ENCODE measurements at places on chromosomes 3 and 15.
A peak's percentile ranks its signal among the peaks of the same experiment; 100 is the strongest.

DNA sequence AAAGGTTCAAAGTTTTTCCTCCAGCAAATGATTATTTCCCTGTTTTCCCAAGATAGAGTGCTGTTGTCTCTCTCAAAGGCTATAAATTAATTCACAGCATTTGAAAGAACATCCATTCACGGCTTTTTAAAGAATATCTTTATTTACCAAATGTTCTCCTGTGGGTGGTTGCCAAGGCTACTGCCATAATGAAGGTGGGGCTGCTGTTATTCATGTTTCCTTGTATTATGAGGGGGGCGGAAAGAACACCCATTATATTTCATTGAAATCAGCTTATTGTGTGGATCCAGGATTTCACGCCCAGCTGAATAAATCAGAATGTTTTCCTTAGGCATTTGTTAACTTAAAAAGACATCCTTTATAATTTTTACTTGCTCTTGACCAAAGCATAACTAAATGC, 10.1 kb downstream of the SRP14 start:
- no peak for DNase-seq

DNA sequence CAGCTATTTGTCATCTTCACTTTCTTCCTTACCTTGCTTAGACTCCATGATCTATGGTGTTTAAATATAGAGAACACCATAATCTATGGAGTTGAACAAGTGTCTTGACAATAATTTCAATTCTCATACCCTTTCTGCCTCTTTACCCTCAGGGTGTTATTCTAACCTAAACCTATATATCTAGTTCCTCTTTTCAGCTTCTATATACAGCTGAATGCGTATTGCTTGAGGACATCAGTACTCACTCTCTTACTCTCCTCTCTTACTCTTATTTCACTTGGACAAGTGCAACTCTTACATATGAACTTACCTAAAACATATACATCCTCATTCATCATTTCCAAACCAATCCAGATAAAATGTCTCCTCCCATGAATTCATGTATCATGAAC, 187.1 kb downstream of the RAP2B start:
- DNase-seq = no peak

- DNase-seq = no peak
These were observed 338.5 kb downstream of the TUSC7 start for GRCh38 chr3:117047951-117048705.

GRCh38 chr3:81716870-81717509, 44.5 kb downstream of the GBE1 start:
- peak; percentile 28 for DNase-seq

- no peak for DNase-seq
These were observed 290.0 kb upstream of the CFAP20DC start for GRCh38 chr3:59339818-59340217.

GRCh38 chr15:75834021-75834420, 9.2 kb upstream of the UBE2Q2 start:
- no peak for DNase-seq

DNA sequence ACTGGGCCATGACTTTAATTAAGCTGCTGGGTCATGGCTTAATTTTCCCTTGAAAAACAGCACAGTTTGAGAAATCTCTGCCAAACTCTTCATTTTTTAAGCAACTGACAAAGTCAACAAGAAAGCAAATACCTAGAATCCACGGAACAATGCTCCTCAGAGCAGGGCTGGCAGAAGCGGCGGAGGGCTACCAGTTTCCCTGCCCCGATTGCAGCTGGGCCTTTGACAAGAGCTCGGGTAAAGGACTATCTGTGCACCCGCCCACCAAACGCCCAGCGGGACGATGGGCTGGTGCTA, 1.2 kb downstream of the GOLIM4 start:
- DNase-seq = no peak

- DNase-seq = no peak
These were observed 25.3 kb upstream of the IL20RB start for GRCh38 chr3:136932523-136932922.

GRCh38 chr3:5699313-5699712, 511.8 kb downstream of the EDEM1 start:
- DNase-seq = no peak

- DNase-seq = no peak
These were observed 984 bp upstream of the RPP25 start for GRCh38 chr15:74957476-74958035.

- no peak for DNase-seq
These were observed 67.7 kb downstream of the IFT80 start for GRCh38 chr3:160331127-160331937.

DNA sequence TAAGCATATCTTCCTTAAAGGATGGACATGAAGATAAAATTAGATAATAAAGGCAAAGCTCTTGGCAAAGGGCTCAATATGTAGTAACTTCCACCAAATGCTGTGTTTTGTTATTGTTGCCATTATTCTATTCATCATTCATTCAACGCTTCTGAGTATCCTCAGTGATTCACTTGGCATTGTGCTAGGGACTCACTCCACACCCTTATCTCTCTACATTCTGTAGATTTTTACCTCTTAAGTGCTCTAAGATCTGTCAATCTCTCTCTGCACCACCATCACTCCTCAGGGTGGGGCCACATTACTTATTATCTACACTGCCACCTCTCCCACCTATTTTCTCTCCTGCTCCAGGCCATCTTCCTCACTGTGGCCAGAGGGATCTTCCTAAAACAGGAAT, 51.2 kb downstream of the SH3GL3 start:
- DNase-seq = no peak

- DNase-seq = no peak
These were observed 4.6 kb downstream of the MAN2C1 start for GRCh38 chr15:75363786-75364185.

- DNase-seq = no peak
These were observed 42.3 kb downstream of the RAB27A start for GRCh38 chr15:55247311-55247710.

DNA sequence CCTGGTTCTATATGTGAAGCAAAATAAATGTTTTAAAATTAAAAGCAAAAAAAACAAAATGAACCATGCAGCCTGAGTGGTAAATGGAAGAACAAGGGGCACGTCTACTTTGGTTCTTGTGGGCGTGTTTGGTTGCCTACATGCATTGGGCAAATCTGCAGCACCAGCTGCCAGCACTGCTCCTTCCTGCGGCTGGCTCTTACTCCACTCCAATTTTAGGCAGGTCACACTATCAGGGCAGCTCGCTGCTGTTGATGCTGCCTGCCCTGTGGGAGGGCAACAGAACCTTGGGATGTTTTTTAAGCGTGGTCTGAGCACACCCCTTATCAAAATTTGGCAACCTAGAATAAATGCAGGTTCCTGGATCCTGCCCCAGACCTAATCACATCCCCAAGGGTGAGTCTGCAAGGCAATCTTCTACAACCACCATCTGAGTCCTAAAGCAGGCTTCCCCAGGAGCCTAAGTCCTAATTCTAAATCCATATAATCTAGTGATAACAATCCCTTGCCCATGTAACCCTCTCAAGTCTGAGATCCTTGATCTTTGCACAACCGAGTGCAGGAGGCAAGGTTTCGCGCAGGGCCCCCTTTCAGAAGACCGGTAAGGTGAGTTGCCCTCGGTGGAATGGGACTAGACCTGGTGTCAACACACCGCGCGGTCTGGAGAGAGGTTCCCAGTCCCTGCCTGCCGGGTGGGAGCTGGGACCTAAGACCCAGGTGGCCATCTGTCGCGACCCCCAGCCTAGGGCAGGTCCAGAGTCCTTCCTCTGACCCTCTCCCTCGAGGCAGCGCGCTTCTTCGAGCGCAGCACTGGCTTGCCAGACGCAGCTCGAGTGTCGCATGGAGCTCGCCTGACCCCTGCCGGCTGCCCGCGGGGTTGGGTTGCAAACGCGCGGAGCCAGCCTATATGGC, 15.9 kb downstream of the IVD start:
- peak; percentile 74 for DNase-seq

DNA sequence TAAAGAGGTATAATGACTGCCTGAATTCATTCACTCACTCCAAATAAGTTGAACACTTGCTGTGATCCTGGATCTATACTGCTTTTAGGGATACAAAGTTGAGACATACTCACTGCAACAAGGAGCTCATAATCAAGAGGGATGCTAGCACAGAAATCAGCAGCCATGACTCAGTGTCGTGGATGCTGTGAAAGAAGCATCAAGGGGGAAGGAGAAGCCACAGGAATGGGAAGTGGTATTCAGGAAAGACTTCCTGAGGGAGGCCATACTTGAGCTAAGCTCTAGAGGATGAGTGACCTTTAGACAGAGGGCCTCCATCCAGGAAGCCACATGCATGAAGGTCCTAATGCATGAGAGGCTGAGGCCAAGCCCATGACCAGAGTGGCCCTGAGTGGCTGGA, 245.7 kb upstream of the RORA start:
- no peak for DNase-seq

DNA sequence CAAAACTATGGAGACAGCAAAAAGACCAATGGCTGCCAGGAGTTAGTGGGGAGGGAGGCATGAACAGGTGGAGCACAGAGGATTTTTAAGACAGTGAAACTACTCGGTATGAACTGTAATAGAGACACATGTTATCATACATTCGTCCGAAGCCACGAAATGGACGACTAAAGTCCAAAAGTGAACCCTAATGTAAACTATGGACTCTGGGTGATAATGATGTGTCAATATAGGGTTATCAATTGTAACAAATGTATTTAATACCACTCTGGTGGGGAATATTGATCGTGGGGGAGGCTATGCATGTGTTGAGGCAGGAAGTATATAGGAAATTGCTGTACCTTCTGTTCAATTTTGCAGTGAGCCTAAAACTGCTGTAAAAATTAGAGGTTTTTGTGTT, 107.0 kb downstream of the CPN2 start:
- DNase-seq = no peak

DNA sequence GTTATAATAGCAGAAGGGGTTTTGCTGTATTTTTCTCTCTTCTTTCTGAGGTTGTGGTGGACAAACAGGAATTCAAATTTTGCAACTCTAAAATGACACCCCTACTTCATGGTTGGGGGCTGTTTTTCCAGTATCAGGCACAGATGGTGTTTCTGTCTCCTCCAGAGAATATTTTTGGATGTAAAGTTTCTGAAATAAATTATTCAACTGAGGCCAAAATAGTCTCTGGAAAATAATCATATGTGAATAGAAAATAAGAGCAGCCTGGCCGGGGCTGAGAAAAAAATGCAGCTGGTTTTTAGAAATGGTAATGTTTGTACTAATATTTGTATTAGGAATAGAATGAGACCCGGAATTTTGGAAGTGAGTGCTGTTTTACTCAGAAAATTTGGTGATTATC, 121.3 kb upstream of the ADAMTS9 start:
- no peak for DNase-seq

DNA sequence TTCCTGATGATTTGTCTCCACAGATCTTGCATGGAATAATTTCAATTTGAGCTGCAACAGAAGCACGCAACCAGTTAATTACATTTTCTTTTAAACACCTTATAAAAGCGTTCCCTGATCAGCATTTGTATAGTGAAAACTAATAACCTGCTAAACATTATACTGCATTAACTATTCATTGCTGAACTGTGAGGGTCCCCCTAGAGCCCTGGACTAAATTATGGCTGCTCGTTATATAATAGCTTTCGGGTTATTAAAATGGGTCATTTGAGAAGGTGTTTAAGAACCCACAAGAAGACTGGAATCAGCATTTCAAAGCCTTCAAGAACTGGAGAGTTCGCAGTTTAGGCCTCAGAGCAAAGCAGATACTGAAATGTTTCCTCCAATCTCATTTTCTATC, 52.9 kb upstream of the ICE2 start:
- DNase-seq = no peak

DNA sequence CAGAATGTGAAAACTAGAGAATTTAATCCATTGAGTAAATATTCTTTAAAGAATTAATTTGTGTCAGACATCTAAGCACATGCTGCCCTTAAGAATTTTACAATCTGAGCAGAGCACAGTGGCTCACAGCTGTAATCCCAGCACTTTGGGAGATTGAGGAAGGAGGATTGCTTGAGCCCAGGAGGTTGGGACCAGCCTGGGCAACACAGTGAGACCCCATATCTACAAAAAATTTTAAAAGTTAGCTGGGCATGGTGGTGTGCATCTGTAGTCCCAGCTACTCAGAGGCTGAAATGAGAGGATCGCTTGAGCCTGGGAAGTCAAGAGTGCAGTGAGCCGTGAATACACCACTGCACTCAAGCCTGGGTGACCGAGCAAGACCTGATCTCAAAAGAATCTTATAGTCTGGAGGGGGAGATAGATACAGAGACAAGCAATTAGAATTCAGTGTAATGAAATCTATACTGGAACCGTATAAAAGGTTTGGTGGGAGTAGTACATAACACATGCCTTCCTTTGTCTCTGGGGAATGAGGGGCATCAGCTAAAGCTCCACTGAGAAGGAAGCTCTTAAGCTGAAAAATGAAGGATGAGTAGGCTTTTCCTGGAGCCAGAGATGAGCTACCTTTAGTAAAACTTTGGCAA, 21.2 kb downstream of the ATP11B start:
- DNase-seq = no peak

- no peak for DNase-seq
These were observed 76.0 kb downstream of the PTPRG start for GRCh38 chr3:61637088-61638051.

DNA sequence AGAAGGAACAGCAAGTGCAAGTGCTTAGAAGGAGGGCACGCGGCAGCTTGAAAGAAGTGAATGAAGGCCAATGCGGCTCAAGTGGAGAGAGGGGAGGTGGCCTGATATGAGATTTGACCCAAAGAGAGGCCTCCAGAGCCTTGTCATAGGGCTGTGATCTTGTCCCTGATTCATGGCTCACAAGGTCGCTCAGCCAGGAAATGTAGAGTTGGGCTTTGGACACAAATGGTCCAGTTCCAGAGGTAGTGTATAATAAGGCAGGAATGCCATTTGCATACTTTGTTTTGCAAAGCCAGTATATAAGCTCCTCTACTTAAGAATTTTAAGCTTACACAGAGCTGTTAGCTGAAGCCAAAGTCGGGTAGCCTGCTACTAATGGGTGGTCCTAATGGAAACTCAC, 33.7 kb downstream of the HGD start:
- DNase-seq = no peak

DNA sequence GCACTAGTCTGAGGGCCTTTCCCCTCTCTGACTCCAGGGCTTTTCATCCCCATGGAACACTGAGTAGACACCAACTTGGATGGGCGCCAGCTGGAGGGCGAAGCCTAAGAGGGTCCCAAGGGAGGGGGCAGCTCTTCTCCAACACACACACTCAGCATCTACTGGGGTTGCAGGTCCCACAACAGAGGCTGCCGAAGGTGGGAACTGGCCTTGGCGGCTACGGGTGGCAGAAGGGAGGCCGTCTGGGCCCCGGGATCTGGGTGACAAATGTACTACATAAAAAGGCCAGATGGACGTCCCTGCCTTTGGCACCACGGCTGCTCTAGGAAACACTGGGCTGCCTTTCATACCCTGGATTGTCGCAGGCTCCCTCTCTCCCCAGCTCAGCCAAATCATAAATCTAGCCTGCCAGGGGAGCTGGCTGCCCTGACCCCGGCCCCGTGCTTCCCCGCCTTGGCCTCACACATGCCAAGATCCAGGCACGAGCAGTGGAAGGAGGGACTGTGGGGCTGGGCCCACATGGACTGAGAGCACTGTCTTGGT, 31.5 kb downstream of the SEMA5B start:
- no peak for DNase-seq

DNA sequence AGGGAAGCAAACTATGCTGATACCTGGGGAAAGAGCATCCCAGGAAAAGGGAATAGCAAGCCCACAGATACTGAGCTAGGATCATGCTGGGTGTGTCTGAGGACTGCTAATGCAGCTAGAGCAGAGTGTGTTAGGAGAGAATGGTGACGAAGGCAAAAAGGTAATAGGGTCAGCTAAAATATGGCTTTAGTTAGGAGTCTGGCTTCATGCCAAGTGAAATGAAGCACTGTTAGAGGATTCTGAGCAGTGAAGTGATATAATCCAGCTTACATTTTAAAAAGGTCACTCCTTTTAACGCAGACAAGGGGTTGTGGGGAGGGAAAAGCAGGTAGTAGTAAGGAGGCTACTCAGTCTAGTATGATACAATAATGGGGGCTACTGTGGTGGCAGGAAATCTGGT, 30.4 kb downstream of the SECISBP2L start:
- no peak for DNase-seq
